ENCODE measurements at places on chromosomes 5 and 9.

DNA sequence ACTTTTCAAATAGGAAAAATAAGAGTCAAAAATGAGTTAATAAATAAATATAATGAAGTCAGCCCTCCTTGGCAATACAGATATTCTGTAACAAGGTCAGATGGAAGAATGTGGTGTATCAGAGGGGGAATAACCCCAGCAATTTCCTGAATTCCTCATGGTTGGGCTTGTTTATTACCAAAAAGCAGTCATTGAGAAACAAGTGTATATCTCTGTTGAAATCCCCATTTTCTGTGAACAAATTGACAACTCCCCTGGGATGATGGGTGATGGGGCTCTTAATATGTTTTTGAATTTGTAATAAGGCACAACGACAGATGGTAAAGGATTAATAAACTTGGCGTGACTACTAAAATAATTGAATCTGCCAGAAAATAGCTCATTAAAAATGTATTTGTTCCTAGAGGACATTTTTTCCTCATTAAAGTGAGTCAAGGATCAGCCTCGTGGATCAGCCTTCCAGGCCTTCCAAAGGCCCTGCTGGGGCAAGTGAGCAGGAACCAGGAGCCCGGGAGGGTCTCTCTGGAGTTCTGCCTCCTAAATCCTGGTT lies 34.2 kb downstream of the THBS4 start:
- no peak for DNase-seq

GRCh38 chr9:83675466-83675865 lies 32.3 kb downstream of the UBQLN1 start:
- DNase-seq = no peak

GRCh38 chr5:88487066-88487465 lies 218.4 kb upstream of the TMEM161B start:
- DNase-seq = no peak

DNA sequence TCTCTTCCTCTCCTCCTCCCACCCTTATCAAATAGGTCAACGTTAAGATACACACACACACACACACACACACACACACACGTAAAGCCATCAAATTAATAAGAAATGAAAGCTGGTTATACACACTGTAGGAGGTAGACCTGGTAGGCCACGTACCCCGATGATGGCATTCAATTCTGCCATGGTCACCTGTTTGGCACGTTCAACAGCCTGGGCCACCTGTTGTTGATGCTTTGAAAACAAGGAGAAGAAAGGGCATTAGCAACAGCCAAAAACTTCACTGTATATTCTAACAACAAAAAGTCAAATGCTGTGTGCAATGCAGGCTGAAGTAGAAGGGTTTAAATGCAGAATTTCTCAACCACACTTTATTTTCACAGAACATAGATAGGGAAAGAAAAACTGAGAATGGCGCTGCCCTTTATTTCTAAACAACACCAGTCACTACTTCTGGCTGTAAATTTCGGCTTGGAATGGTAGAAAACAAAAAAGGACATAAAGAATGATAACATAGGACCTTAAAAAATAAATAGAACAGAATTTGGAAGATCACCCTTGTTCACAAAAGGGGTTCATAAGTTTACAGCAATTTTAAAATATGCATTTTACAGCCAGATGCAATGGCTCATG lies 37.2 kb downstream of the TLE1 start:
- DNase-seq = no peak

GRCh38 chr9:129022037-129022436 lies 6.1 kb downstream of the SH3GLB2 start:
- DNase-seq = no peak

DNA sequence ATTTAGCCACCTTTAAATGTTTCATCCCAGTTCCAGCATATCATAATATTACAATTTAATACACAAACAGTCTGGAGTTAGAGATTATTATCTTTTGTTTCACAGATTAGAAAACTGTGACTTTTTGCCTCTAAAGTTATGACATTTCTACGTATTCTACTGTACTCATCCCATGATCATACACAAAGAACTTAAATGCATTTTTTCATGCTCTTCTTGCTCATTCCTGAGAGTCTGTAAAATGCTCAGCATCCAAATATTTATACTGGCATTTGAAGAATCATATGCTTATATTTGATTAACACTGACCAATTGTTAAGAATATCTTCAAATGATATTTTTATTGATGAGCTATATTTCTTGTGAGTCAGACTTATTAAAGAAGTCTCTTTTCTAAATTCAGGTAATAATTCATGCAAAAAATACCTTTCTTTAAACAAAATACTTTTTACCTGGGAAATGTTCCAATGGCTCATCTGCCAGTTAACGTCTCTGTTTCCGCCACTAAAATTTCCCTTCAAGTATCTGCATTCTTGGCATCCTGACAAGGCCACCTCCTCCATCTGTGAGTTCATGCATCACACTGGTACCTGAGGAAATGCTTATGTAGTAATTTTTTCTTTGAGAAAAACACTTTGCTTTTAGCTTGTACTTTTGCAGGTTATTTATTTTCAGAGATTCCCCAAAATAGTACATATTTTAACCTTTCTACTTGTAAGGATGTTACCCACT lies 139.6 kb upstream of the RASA1 start:
- no peak for DNase-seq

GRCh38 chr9:129377181-129377580 lies 199.1 kb upstream of the IER5L start:
- DNase-seq = no peak

- DNase-seq = no peak
Measured at GRCh38 chr5:64603676-64604075, 86.6 kb upstream of the SHISAL2B start.

GRCh38 chr9:136299541-136299940 lies 4.4 kb downstream of the CCDC187 start:
- no peak for DNase-seq

DNA sequence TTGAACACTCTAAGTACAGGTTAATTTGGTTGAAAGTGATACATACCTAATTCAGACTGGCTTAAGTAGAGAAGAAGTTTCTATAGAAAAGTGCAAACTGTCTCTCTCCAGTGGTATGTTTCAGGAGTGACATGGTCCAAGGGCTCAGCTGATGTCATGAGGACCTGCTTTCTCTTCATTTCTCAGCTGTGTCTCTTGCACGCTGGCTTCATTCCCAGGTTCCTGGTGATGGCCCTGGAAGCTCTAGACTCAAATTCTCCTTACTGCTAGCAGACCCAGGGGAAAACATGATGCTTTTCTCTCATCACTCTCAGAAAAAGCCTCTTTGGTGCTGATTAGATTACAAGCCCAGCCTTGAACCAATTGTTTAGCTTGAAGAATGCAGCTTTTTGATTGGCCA lies 211.9 kb upstream of the CLINT1 start:
- no peak for DNase-seq

DNA sequence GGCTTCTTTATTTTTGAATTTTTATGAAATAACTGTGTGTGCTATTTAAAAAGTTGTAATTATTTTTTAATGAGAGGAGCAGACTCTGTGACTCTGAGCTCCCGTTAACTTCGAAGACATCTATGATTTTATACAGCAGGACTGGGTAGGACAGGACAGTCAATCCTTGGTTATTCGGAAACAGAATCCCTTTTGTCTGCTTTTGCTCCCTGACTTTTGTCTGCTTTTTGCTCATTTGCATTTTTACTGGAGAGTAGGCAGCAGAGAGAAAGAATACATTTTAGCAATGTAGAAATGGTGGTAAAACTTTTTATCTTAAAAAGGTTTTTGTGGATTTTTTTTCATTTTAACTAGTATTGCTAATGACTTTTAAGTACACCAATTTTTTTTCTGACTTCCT lies 303.6 kb downstream of the ARHGAP26 start:
- no peak for DNase-seq

DNA sequence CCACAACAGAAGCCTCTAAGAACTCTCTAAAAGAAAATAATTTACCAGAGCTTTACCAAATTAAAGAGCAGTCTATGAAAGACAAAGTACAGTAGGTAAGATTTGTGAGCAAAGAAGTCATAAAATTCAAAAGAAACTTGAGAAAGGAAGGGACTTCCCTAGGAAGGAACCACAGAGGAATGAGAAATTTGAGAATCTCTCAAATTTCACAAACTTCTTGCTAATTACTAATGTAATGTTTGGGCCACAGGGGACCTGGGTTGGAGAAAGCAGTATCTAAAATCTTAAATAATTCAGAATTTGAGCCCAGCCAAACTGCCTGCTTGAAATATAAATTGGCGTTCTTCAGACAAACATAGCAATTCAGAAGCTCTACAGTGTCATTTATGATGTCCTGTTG lies 225.0 kb upstream of the PRR16 start:
- DNase-seq = no peak

GRCh38 chr9:126953041-126953809 lies 38.6 kb downstream of the RALGPS1 start:
- DNase-seq = no peak

GRCh38 chr5:125198270-125198974 lies 452.0 kb upstream of the ZNF608 start:
- DNase-seq = no peak

Data from activated naive CD4-positive, alpha-beta T cell treated with anti-CD3 and anti-CD28 coated beads, Interleukin-2, amount 10 ng/mL, durations not matched to agents 7 days and 5 days (primary cell).